ENCODE measurements at places on chromosomes 4 and X.

- DNase-seq, result peak; percentile 0
Observed at GRCh38 chrX:76172325-76172893, 453 bp upstream of the PBDC1 start.

GRCh38 chrX:119604766-119605463 lies 1.3 kb downstream of the NKRF start:
- no peak for DNase-seq

- no peak for DNase-seq
Observed at GRCh38 chrX:12890467-12890866, 16.0 kb upstream of the TLR8 start.

- no peak for DNase-seq
Observed at GRCh38 chrX:110418316-110419235, 59.9 kb downstream of the RTL9 start.

- no peak for DNase-seq
Observed at GRCh38 chrX:41167888-41168287, 82.6 kb downstream of the USP9X start.

DNA sequence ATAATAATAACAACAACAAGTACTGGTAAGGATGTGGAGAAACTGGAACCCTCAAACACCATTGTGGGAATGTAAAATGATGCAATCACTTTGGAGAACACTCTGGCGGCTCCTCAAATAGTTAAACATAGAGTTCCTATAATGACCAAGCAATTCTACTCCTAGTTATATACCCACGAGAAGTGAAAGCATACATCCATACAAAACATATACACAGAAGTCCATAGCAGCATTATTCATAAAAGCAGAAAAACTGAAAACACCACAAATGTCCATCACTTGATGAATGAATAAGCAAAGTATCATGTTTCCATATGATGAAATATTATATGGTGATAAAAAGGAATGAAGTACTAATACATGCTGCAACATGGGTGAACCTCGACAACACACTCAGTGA lies 116.7 kb downstream of the AMELX start:
- no peak for DNase-seq

DNA sequence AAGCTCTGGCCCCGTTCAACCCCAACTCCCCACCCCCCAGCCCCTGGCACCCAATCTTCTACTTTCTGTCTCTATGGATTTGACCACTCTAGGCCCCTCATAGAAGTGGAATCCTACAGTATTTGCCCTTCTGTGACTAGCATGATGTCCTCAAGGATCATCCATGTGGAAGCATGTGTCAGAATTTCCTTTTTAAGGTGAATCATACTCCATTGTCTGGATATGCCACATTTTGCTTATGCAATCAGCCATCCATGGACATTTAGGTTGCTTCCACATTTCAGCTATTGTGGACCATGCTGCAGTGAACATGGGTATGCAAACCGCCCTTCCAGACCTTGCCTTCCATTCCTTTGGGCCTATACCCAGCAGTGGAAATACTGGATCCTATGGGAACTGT lies 15.5 kb downstream of the CCNQ start:
- DNase-seq, result no peak

DNA sequence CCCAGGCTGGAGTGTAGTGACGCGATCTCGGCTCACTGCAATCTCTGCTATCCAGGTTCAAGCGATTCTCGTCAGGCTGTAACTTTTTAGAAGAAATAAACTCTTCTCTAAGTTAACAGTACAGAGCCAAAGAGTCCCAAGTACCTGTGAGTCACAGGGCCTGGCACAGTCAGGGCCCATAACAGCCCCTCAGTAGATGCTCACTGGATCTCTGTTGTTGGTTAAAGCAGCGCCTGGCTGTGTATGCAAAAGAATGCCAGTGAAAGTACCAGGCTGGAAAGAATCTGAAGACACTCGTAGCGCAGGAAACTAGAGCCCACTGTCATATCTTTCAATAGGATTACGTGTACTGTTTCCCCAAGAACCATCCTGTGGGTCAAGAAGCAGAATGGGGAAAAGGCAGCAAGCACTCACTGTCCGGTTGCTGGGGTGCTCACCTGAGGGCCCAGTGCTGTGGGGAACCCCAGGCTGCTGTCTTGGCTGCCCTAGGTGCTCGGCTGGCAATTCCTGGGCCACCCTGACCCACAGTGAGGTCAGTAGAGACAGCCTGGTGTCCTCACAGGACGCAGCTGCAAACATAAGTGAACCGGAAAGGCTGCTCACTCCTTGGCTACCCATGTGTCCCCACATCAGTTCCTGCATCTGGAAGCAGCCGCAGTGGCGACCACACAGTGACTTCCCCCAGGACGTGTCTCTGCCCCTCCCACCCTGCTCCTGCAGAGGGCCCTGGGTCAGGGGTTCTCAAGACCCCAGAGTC lies 3.1 kb upstream of the SLBP start:
- no peak for DNase-seq

Measured in HS-27A (cell line).